ENCODE measurements at places on chromosomes 16 and 17.

GRCh38 chr16:6602405-6602804 lies 730.2 kb upstream of the RBFOX1 start:
- no peak for DNase-seq

DNA sequence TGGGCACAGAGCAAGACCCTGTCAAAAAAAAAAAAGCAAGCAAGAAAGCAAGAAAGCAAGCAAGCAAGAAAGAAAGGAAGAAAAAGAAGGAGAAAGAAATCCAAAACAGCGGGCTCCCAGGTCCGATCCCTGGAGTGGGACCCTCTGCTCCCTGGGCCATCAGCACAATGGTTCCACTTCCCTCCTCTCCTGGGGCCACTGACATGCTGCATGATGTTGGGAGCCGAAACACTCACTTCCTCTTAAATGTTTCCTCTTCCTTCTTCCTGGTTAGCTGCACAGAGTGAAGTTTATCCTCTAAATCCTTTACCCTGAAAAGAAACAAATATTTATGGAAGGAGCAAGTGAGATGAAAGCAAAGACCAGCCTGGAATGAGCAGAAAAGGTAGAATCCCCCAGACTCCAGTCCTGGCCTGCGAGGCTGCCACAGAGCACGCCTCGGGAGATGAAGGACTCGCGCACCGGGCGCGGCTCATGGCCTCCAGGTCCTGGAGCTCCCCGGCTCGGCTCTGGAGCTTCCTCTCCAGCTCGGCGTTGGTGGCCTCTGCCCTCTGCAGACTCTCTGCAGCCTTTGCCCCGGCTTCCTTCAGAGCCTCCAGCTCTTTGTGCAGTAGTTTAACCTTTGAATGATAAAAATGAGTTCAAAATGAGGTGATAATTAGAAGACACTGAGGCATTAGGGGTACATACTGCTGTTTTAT lies 19.0 kb downstream of the CCDC57 start:
- DNase-seq = no peak

DNA sequence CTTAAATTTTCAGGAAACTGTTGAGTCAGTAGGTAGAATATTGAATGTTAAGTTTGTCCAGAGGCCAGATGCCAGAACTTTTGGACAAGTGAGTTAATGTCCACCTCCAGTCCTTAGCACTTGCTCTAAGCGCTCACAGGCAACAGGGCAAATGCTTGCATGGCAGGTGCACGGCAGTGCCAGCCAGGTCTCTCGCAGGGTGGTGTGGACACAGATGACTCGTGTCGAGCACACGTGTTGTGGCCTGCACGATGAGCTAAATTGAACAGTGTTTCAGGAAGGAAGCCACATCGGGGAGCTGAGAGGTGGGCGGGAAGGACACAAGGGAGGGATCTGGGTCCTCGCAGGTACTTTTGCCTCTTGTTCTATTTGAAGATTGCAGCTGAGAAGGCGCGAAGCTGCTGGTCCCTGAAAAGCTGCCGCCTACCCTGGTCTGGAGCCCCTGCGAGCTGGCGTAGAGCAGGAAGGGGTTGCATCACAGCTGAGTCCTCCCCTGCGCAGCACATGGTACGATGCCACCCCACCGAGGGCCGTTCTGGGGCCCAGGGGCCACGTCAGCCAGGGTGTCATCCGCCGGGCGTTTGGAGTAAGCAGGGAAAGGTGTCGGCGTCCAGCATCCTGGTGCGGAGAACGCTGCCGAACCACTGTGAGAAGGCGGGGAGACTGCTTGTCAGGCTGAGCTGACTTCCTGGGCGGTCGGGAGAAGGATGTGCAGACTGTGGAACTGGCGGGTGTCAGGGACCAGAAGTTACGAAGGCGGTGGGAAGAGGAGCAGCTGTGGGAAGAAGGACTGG lies 6.3 kb downstream of the RAB40C start:
- no peak for DNase-seq

DNA sequence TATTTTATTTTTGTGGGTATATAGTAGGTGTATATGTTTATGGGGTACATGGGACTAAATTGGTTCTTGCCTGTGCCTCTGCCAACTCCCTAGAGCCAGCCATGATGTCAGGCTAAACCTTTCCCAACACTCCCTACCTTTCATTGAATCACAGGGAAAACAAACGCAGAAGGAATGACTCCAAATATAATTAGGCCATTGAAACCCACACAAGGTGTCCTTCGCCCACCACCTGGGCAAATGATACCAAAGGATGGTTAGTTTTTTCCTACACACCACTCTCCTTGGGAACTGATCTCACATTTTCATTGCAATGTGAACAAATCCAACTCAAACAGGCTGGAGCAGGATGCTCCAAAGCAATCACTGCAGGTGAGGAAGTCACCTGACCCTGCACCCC lies 27.5 kb downstream of the WSB1 start:
- DNase-seq = no peak

DNA sequence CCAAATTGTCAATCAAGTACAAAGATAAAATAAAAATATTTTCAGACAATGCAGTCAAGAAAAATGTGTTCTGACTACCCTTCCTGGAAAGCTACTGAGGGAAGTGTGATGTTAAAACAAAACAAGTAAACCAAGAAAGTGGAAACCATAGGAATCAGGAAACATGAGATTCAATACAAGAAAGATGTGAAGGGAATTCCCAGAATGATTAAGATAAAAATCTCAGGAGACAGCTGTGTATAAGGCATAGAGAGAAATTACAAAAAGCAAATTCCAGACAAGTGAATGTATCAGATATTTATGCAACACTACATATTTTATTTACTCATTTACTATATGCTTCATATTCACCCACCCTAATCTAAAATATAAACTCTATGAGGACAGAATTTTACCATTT lies 32.2 kb downstream of the TRIM37 start:
- no peak for DNase-seq

- DNase-seq = no peak
Measured at GRCh38 chr17:70181866-70182265, 12.5 kb downstream of the KCNJ2 start.

DNA sequence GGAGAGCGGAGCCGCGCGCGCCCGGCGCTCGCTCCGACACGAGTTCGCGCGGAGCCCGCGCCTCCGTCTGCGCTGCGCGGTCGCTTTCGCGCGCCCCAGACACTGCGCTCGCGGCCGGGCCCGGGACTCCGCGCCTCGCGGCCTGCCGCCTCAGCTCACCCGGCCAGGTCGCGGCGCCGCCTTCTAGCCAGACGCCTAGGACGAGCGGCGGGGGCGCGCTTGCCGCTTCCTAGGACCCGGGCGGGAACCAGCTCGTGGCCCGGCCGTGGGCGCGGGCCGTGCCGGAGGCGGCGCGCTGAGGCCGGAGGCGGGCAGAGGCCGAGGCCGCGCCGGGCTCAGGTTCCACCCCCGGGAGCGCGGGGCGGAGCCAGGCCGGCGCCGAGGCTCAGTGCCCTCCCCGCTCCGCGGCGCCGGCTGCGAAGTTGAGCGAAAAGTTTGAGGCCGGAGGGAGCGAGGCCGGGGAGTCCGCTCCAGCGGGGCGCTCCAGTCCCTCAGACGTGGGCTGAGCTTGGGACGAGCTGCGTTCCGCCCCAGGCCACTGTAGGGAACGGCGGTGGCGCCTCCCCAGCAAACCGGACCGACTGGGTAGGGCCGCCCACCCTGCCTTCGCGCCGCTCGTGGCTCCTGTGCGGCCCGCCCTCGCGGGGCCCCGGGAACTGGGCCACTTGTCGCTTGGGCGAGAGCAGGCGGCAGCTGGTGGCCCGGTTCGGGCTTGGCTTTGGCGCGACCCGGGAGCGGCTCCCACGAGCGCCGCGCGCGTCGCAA lies at the start of gene SPHK1:
SPHK1 (plus strand) TSS at position 388 of the 765 bp plus-strand sequence. CDS start 1,036 bp downstream, outside the sequence.
- DNase-seq = peak; percentile 17

DNA sequence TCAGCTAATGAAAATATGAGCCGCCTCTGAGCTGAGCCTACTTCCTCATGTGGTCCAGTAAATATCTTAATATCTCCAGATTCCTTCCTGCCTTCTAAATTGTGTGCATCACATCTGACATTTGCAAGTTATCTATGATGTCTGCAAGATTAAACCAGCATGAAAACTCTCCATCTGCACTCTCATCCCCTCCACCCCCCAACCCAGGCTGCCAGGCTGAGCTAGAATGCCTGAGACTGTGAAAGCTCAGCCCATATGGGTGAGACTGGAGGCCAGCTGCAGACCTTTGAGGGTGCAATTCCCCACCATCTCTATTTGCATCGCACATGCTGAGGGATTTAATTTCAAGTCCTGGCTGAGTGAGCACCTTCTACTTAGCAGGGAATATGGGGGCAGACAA lies 82.8 kb downstream of the ASIC2 start:
- DNase-seq = no peak

DNA sequence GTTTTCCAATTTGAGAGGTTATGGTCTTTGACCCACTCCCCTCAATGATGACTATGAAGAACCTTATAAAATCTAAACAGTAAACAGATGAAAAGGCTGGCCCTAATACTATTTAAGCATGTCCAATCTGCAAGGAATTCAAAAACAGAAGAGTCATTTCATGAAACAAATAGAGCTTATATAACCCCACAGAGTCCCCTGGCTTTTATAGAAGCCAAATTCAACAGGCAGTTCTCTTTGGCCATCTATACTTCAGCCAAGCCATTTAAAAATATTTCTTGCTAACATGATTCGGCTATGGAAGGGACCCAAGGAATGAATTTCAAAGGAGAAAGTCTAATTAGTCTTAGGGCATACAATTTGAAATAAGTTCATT lies 43.4 kb downstream of the SPOP start:
- no peak for DNase-seq

DNA sequence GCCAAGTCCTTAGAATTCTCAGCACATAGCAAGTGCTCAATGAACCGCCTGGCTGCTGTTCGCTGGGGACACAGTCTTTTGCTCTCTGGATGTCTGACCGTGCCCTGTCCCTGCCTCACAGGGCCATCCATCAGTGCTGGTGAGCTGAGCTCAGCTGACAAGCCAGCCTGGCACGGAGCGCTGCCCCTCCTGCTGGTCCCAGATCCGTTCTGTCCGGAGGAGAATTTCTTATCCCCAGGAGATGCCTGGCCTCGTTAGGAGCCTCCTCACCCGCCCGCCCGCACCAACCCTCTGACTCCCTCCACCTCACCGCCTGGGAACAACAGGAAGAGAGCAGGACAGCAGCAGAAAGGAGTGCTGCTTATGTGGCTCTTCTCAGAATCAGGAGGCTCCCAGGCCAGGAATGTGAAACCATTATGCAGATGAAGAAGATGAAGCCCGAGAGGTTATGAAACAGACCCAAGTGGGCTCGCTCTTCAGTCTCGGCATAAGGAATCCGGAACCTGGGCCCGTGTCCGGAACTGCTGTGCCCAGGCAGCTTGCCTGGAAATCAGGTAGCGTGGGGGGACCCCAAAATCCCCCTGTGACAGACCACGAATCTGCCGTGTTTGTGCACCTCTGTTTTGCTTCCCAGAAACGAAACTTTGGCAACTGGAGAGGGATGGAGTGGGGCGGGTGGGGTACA lies 28.8 kb upstream of the RMI2 start:
- DNase-seq = no peak

GRCh38 chr17:48726114-48726915 lies 2.2 kb downstream of the HOXB13 start:
- no peak for DNase-seq

GRCh38 chr17:49836111-49837030 lies 11.5 kb downstream of the TAC4 start:
- DNase-seq = no peak

GRCh38 chr16:57795431-57795878 lies 6.8 kb downstream of the KIFC3 start:
- DNase-seq = no peak

GRCh38 chr16:85668676-85669424 lies 19.9 kb downstream of the GINS2 start:
- DNase-seq = no peak

DNA sequence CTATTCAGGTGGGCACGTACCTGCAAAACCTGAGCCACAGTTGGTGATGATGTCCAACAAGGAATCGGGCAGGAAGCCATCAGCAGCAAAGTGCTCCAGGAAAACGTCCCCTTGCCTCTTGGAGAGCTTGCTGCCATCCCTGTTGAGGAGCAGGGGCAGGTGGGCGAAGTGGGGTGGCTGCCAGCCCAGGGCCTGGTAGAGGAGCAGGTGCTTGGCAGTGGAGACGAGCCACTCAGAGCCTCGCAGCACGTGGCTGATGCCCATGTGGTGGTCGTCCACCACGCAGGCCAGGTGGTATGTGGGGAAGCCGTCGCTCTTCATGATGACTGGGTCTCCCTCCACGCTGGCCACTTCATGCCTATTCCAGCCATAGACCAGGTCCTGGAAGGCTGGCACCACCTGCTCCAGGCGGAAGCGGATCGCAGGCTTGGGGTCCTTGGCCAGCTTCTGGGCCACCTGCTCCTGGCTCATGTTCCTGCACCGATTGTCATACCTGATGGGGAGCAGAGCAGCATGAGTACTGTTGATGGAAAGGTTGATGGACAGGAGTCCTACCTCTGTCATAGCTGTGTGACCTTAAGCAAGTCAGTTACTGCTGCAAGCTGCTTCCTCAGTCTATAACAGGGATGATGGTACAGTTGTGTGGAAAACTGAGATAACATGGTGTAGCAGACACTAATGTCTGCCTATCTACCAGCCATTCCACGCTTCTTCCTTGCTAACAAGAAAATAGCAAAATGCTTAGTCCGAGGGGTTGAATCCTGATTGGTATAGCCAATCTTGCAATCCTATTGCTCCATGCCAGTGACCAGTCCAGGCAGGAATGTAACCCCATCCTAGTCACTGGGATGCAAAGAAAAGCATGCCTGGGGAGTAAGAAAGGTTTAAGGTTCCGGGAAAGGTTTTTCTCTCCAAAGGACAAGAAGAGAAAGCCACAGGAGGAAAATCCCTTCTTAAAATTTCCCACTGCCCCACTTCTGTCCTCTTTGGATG lies 22.0 kb downstream of the EARS2 start:
- DNase-seq = no peak

DNA sequence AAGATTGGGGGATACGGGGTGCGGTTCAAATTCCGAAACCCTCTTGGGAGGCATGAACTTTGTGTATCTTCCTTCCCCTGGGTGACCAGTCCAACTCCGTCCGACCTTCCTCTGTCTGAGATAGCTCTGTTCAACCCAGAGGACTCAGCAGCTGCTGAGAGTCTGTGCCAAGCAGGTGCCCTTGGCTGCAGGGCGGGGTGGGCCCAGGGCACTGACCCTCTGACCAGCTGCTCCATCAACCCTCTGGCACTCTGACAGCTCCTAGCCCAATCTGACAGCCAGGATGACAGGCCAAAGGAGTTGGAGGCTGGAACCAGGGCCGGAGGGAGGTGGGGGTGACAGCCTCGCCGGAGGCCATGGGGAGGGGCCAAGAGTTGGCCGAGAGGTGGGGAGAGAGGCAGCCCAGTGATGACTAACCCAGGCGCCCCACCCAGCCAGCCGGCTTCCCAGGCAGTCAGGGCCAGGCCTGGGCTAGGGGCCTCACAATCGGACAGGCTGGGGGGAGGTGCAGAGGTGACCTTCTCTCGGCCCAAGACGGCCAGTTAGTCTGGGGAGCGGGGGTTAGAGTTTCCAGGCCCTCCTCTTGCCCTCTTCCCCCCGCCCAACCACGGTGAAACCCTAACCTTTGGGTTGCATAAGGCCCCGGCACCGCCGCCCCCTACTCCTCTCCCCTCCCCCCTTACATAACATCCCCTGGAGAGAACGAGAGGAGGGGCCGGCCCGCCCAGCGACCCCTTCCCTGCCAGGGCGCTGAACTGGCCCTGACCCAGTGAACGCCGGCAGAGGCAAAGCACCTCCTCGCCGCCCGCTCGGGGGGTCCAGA lies 5.0 kb upstream of the TLCD2 start:
- no peak for DNase-seq
